ENCODE measurements at places on chromosomes 4 and X. TPM values are rescaled to one million over a fixed set of nuclear protein-coding genes. Genes with fewer than 3 reads are reported as not detected.

DNA sequence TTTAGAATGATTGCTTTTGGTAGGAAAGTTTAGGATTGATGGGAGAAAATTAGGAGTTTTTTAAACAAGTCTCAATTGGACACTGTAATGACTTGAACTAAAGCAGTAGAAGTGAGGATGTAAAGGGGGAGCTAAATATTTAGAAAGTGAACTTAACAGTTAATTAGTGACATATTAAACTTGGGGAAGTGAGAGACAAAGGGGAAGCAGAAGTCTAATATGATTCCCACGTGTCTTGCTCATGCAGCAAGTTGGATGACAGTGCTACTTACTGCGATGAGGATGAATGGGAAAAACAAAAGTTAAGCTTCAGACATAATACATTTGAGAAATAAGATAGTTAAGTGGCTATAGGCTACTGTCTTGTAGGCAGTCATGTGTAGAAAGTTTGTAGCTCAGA, 110.4 kb downstream of the RPA4 start:
- H3K4me3 ChIP-seq, result no peak overlapping the region
- DNase-seq, result no peak
- H3K36me3 ChIP-seq, result no peaks in the 10 kb centered on the region
- peaks cover 27% of the 10 kb centered on the region for H3K4me1 ChIP-seq
- no peaks in the 10 kb centered on the region for H3K27me3 ChIP-seq

DNA sequence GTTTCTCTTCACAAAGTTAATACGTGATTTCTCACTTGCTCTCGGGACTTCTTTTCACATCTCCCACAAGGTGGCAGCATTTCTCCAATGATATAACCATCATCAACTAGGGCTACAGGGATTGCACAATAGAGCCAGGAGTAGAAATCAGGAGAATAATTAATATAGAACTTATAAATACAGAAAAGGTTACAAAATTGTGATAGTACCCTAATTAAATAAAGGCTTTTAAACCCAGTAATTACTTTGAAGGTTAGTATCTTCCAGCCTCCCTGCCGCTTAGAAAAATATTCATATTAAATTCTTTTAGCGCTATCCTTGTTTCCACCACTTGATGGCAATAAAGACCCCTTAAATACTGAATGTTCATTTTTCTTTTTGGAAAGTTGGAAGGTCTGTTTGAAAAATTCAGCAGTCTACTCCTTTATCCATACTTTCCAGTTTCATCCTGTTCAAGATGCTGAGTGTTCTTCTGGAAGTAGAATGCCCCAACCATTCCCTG, 65.8 kb downstream of the RASGEF1B start:
- no peaks in the 10 kb centered on the region for H3K36me3 ChIP-seq
- DNase-seq, result no peak
- H3K4me3 ChIP-seq, result no peak overlapping the region
- peaks cover 15% of the 10 kb centered on the region for H3K4me1 ChIP-seq
- no peak overlapping the region for H3K27ac ChIP-seq

ZCCHC18 gene
- 5.1 TPM for total RNA-seq

PRDM8 gene
- 0.38 TPM for total RNA-seq

TEC gene
- 3.4 TPM for total RNA-seq

MAGEB17 gene
- 0.19 TPM for total RNA-seq

DNA sequence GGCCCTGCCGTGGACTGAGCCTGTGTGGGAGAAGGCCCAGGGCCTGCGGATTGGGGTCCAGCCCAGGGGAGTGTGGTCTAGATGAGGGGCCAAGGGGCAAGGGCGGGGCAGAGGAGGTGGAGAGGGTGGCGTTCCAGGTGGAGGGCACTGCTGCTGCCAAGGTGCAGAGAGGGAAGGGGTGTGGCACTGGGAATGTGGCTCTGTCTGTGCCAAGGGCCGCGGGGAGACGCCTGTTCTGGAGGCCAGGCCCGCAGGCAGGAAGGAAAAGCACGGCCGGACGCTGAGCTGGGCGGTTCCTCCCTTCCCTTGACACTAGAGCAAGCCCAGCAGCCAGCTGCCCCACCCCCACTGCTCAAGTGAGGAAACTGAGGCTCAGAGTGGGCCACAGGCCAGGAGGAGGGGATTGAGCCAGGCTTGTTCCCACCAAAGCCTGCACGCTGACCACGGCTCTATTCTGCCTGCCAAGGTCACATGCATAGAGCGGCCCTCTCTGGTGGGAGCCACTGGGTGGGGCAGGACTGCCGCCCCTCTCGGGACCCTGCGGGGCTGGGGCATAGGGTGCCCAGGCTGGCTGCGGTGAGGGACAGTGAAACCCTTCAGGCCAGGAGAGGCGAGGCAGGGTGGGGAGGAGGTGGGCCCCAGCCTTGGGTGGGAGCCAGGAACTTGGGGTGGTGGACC, 13.0 kb downstream of the SH3BP2 start:
- no peak for DNase-seq
- H3K27me3 ChIP-seq, result peaks cover 3% of the 10 kb centered on the region
- H3K27ac ChIP-seq, result no peak overlapping the region
- peaks cover 6% of the 10 kb centered on the region for H3K4me1 ChIP-seq

DNA sequence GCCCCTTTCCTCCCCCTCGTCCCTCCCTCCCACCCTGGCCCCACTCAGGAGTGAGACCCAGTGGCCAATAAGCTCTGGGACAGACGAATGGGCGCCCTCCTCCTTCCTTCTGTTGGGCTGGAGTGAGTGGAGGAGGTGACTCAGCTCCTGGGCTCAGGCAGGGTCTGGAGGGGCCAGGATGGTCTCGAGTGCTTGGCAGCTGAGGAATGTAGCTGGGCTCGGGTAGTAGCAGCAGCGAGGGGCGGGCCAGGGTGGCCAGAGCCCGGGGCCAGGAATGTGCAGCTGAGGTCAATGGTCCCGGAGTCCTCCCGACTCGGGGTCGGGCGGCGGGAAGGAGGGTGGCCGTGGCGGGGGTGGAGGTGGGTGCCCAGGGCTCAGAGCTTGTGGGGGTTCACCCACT, 15.0 kb downstream of the G6PD start:
- peaks cover 6% of the 10 kb centered on the region for H3K4me1 ChIP-seq
- H3K27me3 ChIP-seq, result no peaks in the 10 kb centered on the region
- DNase-seq, result no peak
- H3K36me3 ChIP-seq, result peaks cover 3% of the 10 kb centered on the region
- no peak overlapping the region for H3K27ac ChIP-seq
- no peak overlapping the region for H3K4me3 ChIP-seq

KLHL34 gene
- total RNA-seq, result not detected

- H3K27ac ChIP-seq, result no peak overlapping the region
- DNase-seq, result no peak
- H3K36me3 ChIP-seq, result no peaks in the 10 kb centered on the region
- no peak overlapping the region for H3K4me3 ChIP-seq
- H3K27me3 ChIP-seq, result no peaks in the 10 kb centered on the region
- H3K4me1 ChIP-seq, result peaks cover 2% of the 10 kb centered on the region
These were observed 14.7 kb downstream of the GBA3 start for GRCh38 chr4:22707390-22707789.

- peaks cover 2% of the 10 kb centered on the region for H3K36me3 ChIP-seq
- no peak overlapping the region for H3K27ac ChIP-seq
- H3K4me1 ChIP-seq, result no peaks in the 10 kb centered on the region
- H3K27me3 ChIP-seq, result no peaks in the 10 kb centered on the region
These were observed 18.6 kb downstream of the BLTP1 start for GRCh38 chr4:122170775-122171174.

DNA sequence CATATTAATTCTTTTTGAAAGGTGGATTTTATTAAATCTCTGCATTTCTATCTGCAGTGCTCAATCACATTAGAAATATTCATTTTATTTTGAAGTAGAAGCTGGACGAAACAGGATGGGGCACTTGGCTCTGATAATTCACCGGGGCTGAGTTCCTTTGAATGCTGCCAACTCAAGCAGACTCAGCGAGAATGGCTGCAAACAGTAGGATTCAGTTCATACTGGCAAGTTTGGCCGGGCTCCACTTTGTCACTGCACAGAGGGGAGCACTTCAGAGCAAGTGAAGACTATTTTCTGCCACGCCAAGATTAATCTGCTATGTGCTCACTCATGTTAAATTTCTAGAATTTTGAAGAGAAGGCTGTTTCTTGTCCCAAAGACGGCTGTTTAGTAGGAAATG, 30.7 kb upstream of the KLHL8 start:
- no peak overlapping the region for H3K4me3 ChIP-seq
- H3K4me1 ChIP-seq, result no peaks in the 10 kb centered on the region
- DNase-seq, result no peak
- H3K36me3 ChIP-seq, result no peaks in the 10 kb centered on the region

GRCh38 chr4:112173593-112174558, 28.6 kb downstream of the FAM241A start:
- no peaks in the 10 kb centered on the region for H3K27me3 ChIP-seq
- H3K4me1 ChIP-seq, result no peaks in the 10 kb centered on the region
- H3K4me3 ChIP-seq, result no peak overlapping the region
- DNase-seq, result no peak

DNA sequence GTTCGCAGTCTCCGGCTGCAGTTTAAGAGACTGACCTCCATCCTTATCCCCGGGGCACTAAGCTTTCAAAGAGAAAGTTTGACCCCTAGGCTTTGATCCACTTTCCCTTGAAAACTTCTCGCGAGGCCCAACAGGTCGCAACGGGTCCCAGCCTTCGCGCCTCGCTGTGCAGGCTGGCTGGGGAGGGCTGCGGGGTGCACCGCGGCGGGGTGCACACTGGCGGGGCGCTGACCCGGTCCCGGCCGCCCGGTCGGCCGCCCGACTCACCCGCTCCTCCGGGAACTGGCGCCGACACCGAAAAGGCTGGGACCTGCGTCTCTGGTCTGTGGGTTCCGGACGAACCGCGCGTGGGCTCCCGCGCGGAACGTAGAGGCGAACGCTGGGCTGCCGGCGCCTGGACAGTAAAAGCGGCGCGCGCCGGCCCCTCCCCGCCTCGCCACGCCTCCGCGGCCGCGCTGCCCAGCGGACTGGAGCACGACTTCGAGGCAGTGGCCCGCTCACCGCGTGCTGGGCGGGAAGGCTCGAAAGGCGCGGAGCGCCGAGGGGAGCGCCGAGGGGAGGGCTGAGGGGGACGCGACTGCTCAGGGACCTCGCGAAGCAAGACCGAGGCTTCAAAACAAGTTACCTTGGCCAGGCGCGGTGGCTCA, at the start of gene TAF7L:
TAF7L (minus strand) TSS at position 378 of the 647 bp plus-strand sequence. CDS start 3,791 bp downstream, outside the sequence.
- H3K4me3 ChIP-seq, result no peak within 1 kb of the TSS
- H3K4me1 ChIP-seq, result no peaks in the 10 kb centered on the region
- H3K36me3 ChIP-seq, result no peaks in the 10 kb centered on the region

SSX2B gene
- not detected for total RNA-seq

DNA sequence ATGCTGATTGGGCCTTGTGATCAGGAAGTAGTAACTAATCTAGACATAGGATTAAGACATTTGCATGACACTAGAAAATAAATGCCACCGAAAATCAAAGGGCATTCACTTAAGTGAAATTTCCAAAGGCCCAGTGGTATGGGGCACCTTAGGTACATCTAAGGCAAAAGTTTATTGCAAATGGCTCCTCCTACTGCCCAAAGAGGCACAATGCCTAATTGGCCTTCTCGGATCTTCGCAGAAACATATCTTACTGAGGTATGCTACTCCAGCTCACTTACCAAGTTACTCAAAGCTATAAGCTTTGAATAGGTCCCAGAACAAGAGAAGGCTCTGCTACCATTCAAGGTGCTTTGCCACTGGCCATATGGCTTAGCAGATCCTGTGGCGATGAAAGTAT, 174.8 kb upstream of the CXCL13 start:
- H3K4me3 ChIP-seq, result no peak overlapping the region
- H3K4me1 ChIP-seq, result peaks cover 1% of the 10 kb centered on the region
- H3K27ac ChIP-seq, result no peak overlapping the region
- no peak for DNase-seq
- no peaks in the 10 kb centered on the region for H3K36me3 ChIP-seq

DNA sequence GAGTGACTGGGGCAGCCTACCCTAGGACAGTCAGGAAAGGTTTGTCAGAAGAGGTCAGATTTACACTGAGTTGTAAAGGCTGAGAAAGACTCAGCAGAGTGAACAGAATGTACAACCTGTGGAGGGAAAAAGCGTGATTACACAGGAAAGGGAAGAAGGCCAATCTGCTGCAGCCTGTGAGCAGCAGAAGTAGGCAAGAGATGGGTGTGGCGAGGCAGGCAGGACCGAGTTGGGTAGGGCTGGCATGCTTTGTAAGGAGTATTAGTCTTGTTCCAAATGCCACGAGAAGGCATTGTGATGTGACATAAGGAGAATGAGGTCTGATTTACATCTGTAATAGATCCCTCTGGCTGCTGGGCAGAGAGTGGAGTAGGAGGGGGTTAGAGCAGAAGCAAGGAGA, 12.6 kb downstream of the SGMS2 start:
- H3K27me3 ChIP-seq, result no peaks in the 10 kb centered on the region
- H3K4me3 ChIP-seq, result no peak overlapping the region
- peaks cover 2% of the 10 kb centered on the region for H3K36me3 ChIP-seq
- H3K4me1 ChIP-seq, result no peaks in the 10 kb centered on the region
- H3K27ac ChIP-seq, result no peak overlapping the region
- no peak for DNase-seq

PRDX4 gene
- 151 TPM for total RNA-seq

DNA sequence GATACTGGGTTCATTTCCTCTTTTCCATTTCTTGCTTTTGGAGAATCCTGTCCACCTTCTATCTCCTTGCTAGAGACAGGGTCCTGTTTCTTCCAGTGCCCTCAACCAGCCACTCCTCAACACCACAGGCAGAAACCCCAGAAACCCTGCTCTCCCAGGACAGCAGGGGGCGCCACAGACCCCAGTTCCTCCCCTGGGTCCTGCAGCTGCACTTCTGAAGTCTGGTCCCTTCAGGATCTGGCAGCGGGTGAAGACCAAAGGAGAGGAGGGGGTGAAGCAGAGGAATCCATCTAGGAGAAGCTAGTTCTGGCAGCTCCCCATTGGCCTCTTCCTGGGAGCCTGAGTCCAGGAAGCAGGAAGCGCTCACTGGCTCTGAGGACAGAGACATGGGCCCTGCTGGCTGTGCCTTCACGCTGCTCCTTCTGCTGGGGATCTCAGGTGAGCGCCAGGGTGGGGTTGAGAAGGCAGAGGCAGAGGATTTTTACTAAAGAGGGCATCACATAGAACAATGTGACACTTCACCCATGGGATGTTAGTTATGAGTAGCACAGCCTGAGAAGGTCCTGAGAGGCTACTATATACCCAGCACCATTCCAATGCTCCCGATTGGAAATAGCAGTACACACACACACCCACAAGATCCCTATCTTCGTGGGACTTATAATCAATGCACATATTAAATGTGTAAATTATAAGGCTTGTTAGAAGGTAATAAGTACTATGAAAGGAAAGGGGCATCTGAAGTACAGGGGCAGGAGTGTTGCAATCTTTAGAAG, at the start of gene PRSS48:
PRSS48 (plus strand) TSS at position 375 of the 776 bp plus-strand sequence; CDS start at position 387, 12 bp downstream.
- no peaks in the 10 kb centered on the region for H3K36me3 ChIP-seq
- H3K4me1 ChIP-seq, result peaks cover 8% of the 10 kb centered on the region
- H3K27ac ChIP-seq, result no peak within 1 kb of the TSS
- no peak within 1 kb of the TSS for H3K4me3 ChIP-seq
- peak; percentile 40 for DNase-seq

DNA sequence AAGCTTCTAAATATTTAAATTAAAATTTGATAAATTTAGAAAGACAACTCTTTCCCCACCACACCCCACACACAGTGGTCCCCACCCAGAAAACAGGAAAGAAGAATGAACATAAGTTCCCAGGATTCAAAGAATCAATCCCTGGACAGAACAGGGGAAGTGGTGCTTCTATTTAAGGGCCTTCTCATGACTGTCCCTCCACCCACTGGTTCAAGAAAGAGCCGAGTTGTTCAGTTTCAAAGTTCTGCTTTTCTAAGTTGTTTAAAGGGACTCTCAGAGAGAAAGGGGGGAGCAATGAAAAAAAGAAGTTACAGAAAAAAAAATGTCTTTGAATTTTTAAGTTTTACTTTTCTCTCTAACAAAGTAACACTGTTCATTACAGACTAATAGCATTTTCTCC, 195.8 kb downstream of the PDGFC start:
- DNase-seq, result no peak
- H3K4me3 ChIP-seq, result no peak overlapping the region
- peaks cover 2% of the 10 kb centered on the region for H3K36me3 ChIP-seq
- no peak overlapping the region for H3K27ac ChIP-seq
- H3K27me3 ChIP-seq, result no peaks in the 10 kb centered on the region
